ENCODE measurements at places on chromosomes 7 and 10.
A peak's percentile ranks its signal among the peaks of the same experiment; 100 is the strongest.

GRCh38 chr10:26491934-26492333, 53.8 kb downstream of the APBB1IP start:
- no peak for DNase-seq

GRCh38 chr10:75838486-75838885, 407.1 kb downstream of the LRMDA start:
- no peak for DNase-seq

GRCh38 chr10:49562893-49563292, 24.0 kb upstream of the ERCC6 start:
- DNase-seq, result no peak

- DNase-seq, result no peak
Measured at GRCh38 chr10:61961278-61961677, 59.8 kb downstream of the ARID5B start.

DNA sequence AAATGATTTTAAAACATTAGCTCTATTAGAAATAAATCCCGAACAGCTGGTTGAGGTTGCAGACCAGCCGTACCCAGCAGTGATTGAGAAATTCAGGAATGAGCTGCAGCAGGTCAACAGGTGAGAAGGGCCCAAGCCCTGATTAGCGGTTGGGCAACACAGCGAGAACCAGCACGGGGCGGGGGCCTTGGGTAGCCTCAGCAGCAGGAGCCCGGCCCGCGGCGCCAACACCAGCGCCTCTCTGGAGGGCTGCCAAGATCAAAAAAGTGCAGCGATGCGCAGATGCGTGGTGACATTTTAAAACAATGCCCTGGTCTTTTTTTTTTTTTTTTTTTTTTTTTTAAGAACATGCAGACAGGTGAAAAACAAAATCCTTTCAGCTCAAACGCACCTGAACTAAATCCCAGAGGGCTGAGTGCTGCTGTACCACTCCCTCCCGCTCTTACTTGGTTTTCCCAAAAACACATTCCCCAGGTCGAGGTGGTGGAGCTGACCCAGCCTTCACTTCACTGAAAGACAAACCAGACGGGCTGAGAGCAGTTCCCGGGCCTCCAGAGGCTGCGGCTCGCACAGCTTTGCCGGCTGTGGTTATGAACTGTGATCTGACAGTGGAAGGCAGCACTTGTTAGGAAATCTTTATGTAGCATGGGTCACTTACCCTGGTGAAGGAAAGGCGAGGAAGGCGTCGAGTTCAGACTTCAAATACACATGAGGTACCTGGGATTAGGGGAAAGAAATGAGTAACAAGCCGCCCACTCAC, 579.4 kb downstream of the SDK1 start:
- no peak for DNase-seq

- DNase-seq, result no peak
Measured at GRCh38 chr10:110860576-110861241, 11.0 kb upstream of the PDCD4 start.

DNA sequence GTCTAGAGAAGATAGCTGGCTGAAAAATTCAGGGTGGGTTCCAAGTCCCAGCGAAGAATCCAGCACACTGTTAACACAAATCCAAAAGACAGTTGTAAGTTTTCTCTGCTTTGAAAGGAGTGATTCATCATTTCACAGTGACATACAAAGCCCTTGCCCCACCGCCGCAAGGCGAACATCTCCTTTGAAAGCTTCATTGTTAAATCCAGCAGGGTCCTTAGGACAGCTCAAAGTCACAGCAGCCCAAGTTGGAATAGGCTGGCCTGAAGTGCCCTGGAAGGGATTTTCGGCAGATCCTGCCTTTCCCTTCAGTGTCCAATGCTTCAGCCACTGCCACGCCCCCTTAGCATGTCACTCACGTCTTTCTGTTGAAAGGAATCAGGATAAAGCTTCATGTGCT, 526.1 kb downstream of the CALN1 start:
- no peak for DNase-seq

GRCh38 chr7:92336662-92337340, 91.0 kb downstream of the ANKIB1 start:
- DNase-seq, result no peak

- DNase-seq, result no peak
Measured at GRCh38 chr10:59771162-59771807, 18.0 kb upstream of the MRLN start.

DNA sequence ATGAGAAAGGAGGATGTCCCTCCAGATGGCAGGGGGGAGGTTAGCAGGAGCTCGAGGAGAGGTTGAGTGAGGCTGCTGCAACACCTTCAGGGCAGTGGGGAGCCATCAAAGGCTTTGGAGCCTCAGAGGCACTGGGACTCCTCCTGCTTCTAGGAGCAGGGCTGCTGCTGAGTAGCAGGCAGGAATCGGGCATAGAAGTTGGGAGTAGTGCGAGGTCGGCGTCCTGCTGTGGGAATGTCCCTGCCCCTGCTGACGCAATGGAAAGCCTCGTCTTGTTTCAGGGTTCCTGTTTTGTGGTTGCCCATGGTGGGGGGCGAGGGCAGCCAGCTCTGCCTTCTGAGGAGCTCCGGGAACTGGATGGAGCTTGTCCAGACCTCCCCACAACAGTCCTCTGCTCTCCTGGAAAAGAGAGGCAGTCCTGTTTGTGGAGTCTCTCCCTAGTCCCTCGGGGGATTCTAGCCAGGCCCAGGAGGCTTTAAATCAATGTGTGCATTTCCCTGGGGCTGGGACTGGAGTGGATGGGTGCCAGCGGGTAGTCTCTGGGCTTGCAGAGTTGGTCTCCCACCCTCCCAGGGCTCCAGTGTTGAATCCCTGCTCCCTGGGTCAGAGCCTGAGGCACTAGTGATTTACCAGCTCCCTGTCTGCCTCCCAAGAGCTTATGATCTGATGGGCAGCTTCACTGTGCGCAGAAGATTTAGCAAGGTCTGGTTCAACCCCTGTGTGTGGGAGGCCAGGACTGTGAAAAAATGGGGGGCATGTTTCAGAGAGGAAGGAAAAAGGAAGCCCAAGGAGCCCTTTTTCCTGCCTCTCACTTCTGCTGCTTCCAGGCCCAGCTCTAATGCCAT, 98.7 kb upstream of the PPIF start:
- no peak for DNase-seq

DNA sequence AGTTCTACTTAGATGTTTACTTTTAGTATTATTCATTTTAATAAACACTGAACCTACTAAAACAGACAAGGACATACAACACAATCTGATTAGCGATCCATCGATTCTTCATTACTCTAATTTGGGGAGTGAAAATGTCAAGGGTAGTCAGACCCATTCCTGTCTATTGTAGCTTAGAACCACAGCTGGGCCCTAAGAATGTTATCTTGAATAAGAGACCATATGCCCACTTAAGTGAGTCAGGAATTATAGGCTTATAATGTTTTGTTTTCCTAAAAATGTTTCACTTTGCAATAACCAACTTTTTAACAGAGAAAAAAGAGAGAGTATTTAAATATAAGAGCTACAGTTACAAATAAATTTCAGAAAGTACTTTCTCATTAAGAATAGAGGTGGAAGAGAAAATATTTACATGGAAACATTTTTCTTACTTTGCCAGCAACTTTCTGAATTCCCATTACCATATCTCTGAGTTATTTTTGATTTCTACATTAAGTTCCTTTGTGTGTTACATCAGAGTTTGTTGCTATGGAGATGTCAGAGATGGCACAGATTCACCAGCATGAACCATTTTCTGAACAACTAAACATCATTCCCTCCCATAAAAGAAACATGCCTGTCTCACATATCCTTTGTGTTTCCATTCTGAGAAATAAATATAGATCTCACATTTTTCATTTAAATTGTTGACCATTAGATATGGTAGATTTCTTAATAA, 75.4 kb upstream of the SLC13A1 start:
- DNase-seq, result no peak

- DNase-seq, result no peak
Measured at GRCh38 chr10:4107285-4107851, 322.4 kb upstream of the KLF6 start.

DNA sequence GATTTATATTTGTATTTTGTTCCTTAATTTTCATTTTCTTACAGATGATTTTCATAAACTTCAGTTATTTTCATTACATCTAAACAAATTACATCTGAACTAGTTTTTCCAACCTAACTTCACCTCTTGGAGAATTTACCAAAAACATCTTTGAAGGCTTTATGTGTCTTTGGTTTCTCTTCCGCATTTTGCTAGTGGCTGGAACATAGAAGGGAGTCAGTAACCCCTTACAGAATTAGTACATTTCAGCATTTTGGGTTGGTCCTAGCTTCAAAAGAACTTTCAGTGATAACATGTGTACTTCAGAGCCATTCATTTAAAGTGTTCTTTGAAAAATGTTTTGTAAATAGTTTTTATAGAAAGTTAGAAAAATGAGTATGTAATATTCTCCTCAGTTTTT, 169.8 kb upstream of the MTPN start:
- DNase-seq, result no peak

DNA sequence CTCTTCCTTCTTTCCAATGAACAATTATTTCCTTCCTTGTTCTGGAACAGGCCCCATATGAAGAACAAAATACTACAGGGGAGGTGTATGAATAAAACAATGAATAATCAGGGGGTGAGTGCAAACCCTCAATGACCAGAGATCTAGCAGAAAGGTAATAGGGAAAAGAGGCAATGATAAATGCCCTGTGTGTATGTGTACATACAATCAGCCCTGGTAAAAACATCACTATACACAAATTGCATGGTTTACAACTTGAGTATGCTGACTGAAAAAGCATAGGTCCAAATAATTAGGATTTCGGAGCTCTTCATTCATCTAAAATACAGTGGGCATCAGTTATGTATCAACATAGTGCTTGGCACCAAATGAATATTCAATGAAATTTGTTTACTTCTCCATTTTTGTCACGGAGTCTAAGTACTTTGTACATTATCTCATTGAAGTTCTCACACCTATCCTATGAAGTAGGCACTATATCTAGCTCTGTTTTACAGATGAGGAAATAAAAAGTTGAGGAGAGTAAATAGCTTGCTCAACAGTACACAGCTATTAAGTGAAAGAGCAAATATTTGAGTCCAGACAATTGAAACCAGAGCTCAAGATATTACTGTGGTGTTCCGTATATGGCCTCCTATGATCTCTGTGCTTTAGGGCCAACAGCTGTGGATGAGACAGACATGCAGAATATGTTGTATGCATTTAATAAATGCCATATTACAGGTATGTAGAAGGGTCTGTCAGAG, 1065.4 kb downstream of the SORCS3 start:
- DNase-seq, result no peak

DNA sequence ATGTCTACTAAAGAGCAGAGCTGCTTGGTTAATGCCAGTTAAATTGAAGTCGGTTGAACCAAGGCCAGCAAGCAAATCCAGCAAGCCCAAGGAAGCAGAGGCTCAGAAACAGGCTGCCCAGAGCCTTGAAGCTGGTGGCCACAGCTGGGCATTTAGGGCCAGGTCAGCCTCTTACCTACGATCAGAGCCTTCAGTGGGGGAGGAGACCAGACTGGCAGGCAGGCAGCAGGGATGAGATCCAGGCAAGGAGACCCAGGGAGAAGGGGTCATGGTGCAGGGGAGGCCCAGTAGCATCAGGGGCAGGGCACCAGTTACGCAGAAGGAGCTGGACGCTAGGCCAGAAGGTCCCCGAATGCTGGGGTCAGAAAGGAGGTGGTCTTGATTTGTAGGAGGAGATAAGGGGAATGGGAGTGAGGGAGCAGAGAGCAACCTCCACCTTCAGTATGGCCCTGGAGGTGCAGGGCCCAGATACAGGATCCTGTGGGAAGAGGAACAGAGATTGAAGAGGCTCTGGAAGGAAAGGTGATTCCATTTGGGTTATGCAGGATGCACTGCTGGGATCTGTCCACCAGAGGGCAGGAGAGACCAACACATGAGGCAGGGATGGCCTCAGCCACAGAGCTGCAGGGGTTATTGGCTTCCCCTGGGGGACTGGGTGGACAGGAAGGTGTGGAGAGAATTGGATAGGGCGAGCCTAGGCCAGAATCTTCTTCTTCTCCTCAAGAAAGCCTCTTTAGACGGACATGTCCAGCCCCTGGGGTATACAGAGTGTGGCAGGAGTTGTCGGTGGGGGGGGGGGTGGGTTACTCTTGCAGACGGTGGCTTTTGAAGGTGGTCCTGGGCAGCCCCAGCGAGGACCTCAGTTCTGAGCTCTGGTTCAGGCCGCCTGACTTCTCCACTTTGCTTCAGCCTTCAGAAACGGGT, 132.6 kb upstream of the PODXL start:
- peak; percentile 57 for DNase-seq

GRCh38 chr10:43795639-43796038, 147.0 kb upstream of the ZNF32 start:
- DNase-seq, result no peak

DNA sequence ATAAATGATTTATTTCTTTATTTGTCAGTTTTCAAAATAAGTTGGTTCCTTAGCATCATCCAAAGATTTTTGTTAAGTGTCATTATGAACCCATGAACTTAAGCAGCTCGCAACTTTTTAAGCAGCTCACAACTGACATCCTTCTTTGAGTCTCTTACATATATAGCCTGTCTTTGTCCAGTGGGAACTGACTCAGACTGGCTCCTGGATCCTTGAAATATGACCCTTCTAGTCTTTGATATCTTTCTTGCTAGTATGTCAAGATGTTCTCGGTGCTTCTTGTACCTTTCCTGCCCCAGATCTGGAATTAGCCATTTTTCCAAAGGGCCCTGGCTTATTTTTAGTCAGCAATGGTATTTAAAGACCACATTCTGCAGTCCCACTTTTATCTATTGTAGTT, 53.9 kb upstream of the ARID5B start:
- DNase-seq, result no peak

DNA sequence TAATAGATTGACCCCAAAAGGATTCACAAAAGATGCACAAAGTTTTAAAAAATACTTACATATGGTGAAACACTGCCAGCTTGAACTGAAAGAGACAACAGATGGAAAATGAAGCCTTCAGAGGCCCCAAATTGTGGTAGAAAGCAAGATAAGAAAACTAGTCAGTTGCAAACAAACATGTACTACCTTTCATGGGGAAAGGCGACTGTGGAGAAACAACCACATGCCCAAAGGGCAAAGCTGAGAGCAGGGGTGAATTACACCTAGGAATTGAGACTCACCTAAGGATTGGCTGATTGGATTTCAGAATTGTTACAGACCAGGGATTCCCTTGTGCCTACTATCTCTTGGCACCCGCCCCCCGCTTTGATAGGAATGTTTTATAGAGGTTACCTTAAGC, 13.1 kb downstream of the EPC1 start:
- no peak for DNase-seq

DNA sequence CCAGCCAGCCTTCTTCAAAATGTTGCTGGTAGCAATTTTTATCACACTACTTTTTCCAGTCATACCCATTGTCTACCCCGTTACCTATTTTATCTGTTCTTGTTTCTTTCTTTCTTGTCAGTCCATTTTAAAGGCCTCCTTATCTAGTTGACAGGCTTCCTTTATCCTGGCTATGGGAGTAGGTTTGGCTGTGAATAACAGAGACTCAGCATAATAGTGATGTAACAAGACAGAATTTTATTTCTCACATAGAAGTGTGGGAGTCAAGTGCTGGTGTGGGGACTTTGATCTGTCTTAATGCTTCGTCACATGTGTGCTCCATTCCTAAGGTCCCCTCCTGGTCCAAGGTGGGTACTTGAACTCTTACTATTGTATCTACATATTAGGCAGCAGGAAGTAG, 283.6 kb downstream of the EXOC4 start:
- no peak for DNase-seq
